ENCODE measurements at places on chromosomes 16 and 17.

DNA sequence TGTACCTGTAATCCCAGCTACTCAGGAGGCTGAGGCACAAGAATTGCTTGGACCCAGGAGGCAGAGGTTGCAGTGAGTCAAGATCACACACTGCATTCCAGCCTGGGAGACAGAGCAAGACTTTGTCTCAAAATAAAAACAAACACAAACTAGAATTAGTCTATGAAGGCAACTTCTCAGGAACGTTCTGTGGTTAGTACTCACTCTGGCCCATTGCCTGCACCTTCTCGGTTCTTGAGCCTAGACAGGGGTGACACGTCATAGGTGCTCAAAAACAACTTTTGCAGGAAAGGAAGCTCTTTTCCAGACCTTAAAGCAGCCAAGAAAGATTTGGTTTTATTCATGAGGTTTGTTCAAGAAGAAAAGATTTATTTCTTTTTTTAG, 22.3 kb upstream of the CNOT1 start:
- ATAC-seq: no peak

DNA sequence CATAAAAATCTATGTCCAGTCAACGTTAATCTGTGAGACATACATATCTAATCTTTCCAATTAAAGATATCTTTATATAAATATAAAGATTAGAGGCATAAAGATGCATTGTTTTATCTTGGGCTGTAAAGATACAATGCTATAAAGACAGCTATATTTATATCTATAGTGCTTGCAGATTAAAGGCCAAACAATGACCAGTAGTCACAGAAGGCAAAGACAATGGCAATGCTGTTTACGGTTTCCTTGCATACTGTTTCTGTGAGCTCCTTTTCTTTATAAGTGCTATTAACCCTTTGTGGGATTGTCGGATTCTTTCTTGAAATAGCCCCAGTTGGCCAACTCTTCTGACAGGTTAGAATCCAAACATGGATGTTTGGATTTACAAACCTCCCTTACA, 85.5 kb upstream of the SALL1 start:
- ATAC-seq: no peak

GRCh38 chr16:66206363-66206762, 160.1 kb upstream of the CDH5 start:
- ATAC-seq: no peak

DNA sequence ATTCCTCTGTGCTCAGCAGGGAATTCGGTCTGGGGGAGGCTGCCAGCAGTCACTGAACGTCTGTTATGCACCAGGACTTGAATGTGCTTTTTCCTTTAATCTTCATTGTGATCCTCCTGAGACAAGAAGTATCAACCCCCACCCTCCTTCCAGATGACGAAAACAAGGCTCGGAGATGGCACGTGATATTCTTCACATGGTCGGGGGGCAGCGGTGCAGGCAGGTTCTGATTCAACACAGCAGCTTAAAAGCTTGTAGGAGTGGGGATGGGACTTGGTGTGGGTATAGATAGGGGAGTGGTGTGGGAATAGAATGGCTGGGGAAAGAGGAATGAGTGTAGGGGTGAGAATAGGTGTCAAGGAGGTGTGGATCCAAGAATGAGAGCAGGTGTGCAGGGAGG, 6.4 kb downstream of the NECAB2 start:
- no peak for ATAC-seq

DNA sequence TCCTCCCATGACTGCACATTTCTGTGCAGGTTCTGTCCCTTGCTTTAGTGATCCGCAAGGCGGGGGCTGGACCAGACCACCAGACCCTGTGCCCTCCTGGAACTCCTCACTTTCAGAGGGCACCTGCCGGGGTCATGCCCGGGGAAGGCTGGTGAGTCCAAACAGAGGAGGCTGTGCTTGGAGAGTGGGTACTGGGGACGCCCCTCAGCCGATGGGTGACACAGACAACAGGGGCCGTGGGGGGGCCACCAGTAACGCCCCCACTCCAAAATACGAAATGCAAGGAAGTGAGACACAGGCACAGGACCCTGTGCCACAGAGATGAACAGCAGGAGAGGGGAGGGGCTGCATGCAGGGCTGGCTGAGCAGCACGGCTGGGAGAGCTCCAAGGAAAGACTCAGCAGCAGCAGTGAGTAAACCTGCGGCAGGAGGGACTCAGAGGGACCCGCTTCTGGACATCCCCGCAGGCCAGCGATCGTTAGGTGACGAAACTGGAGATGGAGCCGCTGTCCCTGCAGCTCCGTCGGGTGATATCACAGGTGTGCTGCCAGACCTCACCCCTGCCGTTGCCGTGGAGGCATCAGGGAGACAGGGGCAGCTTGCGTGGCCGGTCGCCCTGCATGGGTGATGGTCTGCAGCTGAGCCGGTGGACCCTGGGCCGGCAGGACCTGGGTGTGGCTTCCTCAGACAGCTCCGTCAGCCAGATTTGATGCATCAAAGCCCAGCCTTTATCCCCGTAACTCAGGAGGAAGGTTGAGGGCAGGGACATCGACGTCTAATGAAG, 71.2 kb upstream of the GNG13 start:
- no peak for ATAC-seq

Measured in esophagus mucosa (tissue), 1 donor.